Coronary artery (tissue), 2 donors: ENCODE measurements at places on chromosomes 1 and 21.

- no peak for DNase-seq
Observed at GRCh38 chr1:156821801-156822200, 5.2 kb upstream of the SH2D2A start.

DNA sequence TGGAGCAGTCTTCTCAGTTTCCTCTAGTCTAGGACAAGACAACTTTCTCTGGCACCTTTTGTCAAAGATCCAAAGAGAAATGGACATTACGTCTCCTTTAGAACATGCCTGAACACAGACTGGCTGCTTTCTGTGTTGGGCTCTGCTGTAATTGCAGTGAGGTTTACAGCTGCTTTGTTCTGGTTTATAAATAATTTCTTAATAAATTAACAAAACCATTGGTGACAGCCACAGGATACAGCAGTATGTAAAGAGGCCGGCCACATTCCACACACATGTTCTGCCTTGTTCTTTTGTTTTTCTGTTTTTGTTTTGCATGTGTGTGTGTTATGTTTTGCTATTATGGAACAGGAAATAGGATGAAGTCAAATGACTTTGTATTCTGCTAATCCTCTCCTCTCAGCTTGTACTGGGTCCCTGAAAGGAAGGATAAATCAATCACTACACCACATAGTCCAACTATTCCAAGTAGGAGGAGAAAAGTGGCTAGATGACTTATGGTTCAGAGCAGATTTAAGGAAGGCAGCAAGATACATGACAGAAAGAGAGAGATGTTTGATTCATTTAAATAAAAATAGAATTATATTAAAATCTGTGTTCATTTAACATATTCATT, 161.5 kb upstream of the ESRRG start:
- DNase-seq = no peak

DNA sequence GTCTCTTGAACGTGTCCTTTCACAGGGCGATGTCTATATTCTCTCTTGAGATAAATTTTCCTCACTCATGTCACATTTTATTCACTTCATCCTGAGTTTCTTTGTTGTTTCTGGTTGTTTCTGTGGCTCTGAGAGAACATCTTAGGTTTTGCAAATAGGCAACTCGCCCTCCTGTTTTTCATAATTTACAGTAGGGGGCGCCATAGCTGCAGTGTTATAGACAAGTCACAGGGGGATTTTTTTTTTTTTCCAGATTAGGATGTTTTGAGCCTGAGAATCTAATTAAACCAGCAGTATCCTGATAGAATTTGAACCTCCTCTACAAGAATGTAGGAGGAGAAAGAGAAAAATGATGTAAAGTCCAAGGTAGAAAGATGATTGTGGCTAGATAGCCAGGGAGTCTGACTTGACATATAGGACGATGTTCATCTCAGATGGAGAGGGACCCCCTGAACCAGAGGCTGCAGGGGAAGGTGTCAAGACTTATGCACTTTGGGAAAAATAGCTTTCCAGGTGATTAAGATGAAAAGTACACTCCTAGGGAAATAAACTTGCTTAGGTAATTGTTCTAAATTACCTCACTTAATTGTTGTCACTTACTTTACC, 76.3 kb downstream of the ZP4 start:
- DNase-seq = no peak

DNA sequence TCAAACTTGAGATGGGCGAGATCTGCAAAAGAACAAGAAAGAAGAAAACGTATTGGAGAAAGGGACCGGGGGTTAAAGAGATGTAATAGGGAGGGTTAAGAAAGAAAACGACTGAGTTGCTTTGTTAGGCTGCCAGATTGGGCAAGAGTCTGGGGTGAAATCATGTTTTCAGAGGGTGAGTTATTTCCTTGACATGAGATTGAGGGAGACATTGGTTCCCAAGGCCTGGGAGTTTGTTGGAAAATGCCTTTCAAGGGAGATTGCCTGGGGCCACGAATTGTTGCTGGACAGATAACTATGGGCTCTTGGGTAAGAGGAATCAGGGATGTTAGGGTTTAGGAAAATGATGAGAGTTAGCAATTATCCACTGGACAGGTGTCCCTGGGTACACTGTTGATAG, 776 bp upstream of the CADM3 start:
- no peak for DNase-seq

GRCh38 chr1:224923726-224924125, 5.7 kb upstream of the DNAH14 start:
- DNase-seq = no peak

DNA sequence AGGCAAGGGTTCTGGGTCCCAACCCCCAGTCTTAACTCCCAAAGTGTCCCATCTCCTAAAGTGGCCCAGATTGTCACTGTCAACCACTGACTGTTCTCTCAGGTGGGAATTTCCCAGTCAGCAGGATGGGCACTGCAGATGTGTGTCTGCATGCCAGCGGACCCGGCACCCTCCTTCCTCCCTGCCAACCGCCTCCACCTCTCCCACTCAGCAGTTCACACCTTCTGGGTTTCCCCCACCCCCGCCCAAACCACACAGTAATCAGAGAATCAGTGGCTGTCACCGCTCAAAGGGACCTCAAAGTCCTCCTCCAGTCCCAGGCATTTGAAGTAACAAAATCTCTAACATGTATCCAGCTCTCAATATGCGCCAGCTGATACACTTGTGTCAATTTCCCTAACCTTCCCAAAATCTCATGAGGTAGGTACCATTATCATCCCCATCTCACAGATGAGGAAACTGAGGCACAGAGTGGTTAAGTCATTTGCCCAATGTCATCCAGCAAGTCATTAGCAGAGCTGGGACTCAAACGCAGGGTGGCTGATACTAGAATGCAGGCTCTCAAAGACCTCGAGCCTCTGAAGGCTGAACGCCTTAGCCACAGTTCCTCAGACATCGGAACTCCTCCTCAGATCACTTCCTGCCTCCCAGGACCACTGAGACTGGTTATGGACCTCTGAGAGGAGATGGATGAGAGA, 4.8 kb downstream of the RUNX3 start:
- DNase-seq = no peak

GRCh38 chr1:25011943-25012638, 82.0 kb upstream of the RUNX3 start:
- no peak for DNase-seq

DNA sequence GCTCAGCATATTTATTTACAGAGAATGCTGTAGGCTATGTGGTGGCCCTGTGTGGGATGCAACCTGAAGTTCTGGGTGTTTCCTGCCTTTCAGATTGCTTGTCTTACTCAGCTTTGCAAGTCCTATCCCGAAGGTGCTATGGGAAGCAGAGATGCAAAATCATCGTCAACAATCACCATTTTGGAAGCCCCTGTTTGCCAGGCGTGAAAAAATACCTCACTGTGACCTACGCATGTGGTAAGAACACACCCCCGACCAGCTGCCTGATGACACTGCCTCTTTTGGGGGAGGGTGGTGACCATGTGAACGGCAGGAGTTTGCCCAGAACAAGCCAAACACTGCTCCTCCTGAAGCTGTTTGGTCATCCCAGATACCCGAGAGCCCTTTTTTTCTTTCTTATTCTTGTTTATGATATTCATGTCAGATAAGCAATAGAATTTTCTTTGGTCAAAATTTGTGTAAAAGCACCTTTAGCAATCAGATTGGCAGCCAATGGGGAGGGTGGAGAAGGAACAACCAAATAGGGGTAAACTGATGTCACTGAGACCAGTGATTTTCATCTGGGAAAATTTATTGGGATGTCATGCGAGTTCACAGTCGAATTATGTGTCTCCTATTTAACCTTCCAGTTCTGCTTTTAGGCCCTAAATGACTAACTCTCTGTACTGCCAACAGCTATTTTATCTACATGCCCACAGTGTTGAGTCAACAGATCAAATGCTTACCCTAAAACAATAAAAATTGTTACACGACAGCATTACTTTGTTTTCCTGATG, 82.6 kb downstream of the EVA1C start:
- DNase-seq = no peak

DNA sequence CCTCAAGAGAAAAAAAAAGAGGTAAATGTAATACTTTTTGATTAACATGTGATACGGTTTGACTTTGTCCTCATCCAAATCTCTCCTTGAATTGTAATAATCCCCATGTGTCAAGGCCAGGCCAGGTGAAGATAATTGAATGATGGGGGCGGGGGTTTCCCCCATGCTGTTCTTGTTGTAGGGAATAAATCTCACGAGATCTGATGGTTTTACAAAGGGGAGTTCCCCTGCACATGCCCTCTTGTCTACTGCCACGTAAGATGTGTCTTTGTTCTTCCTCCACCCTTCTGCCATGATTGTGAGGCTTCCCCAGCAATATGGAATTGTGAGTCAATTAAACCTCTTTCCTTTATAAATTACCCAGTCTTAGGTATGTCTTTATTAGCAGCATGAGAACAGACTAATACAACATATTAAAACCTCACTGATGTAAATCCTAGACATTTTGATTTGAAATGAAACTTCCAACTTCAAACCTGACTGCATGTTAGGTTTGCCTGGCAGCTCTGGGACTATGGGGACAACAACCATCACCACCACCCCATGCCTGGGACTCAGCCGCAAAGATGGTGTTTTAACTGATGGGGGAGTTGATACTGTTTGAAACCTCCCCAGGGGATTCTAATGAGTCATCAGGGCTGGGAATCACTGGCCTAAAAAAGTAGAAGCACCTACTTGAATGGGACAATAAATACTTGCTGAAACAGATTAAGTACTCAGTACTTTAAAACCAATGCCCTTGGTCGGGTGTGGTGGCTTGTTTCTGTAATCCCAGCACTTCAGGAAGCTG, 32.8 kb upstream of the BACH1 start:
- DNase-seq = no peak

GRCh38 chr1:224435318-224435763, 744 bp upstream of the WDR26 start:
- no peak for DNase-seq

DNA sequence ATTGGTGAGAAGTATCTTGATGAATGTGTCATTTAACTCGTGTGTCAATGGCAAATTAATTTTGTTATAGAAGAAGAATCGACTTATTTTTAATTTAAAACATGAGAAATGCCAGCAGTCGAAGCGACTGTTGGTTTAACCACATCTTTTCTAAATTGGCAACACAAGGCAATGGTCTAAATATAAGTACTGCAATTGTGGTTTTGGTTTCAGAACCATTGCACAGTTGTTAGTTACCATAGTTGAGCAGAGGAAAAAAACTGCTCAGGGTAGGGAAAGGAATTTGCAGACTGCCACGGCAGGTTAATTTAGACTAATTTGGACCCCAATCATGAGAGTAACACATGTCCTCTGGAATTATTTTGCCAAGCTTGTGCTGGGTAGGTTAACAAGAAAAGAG, 185.6 kb upstream of the RUNX1 start:
- no peak for DNase-seq

DNA sequence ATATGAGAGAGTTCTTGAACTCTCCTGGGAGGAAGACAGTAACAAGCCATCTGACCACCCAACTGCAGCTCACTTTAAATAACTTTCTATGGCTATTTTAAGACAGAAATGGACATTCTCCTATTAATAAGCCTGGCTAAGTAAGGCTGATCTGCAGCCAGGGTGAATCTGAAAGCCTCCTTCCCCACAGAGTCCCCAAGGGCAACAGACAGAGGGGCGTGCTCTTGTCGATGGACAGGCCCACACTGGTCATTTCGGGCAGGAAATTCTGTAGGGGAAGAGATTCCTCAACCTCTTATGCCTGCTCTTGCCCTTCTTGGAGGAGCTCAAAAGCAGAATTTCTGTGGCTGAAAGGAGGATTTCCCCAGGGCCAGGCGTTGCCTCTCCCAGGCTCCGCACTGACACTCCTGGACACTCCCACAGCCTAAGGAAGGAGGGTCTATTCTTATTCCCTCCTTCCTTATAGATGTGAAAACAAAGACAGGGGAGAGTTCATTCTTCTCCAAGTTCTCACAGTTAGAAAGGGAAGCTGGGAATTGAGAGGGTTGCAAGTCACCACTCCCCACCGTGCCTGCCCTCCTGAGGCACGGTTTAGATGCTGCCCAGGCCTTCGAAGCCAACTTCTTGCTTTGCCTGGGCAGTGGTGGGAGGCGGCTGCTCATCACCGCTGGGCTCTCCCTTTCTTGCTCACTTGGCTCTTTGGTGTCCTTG, 17.9 kb upstream of the KANK4 start:
- DNase-seq = no peak

GRCh38 chr1:890661-891060, 33.1 kb upstream of the SAMD11 start:
- DNase-seq = no peak

- no peak for DNase-seq
Observed at GRCh38 chr1:10943991-10944730, 68.3 kb upstream of the TARDBP start.

DNA sequence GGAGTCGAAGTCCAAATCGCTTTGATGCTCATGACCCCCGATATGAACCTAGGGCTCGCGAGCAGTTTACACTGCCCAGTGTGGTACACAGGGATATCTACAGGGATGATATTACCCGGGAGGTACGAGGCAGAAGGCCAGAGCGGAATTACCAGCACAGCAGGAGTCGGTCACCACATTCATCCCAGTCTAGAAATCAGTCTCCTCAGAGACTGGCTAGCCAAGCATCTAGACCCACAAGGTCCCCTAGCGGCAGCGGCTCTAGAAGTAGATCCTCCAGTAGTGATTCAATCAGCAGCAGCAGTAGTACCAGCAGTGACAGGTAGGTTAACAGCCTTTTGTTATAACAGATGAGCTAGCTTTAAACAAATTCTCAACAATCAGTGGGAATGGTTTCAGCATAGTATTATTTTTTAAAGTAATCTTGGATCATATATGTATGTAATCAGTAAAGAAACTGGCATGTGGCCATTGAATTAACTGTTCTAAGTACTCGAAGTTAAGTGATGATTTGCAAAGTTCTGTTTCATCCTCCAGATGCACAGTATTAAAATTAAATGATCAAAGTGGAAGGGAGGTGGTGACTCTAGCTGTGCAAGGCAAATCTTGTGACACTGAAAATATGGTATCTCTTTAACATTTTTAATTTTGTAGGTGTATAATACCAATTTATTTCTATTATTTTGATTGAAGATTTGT, 29.0 kb downstream of the SPEN start:
- DNase-seq = no peak

DNA sequence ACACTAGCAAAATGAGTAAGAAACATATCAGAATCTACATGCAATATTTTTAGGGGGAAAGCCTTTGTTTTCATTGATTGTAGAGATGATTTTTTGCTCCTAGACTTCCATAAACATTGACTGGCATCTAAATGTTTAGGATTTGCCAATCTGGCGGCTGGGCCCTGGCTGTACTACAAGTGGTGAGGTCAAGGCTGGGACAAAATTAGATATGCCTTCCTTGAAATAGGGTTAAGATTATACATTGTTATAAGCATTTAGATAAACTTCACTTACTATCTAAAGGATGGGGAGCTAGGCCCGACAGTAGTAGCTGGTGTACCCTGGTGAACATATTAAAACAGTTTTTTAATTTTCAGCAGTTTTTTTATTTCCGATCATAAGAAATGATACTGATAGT, 5.2 kb downstream of the NFIA start:
- DNase-seq = no peak

DNA sequence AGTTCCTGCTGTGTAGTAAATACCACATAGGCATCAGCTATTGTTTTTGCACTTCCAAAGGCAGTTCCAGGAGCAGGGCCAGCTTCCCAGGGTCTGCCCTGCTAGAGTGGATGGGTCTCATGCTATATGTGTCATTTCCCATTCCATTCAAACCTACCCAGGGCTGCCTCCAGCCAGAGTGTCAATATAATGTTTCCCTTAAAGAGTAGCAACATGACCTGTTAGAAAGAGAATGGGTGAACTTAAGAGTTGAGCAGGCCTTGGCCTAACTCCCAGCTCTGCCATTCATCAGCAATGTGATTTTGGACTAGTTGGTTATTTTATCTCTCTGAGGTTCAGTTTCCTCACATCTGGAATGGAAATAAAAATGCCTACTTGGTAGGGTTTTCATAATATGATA, 44.9 kb downstream of the RAB3B start:
- no peak for DNase-seq

GRCh38 chr1:172903581-172904220, 147.0 kb downstream of the TNFSF18 start:
- DNase-seq = no peak
